ENCODE measurements at places on chromosomes 5 and 9. TPM values are rescaled to one million over a fixed set of nuclear protein-coding genes. Genes with fewer than 3 reads are reported as not detected.

The LECT2 gene
- total RNA-seq: not detected

The CDH10 gene
- total RNA-seq: not detected

GRCh38 chr9:88733651-88734421, 198.9 kb downstream of the NXNL2 start:
- DNase-seq: no peak

DNA sequence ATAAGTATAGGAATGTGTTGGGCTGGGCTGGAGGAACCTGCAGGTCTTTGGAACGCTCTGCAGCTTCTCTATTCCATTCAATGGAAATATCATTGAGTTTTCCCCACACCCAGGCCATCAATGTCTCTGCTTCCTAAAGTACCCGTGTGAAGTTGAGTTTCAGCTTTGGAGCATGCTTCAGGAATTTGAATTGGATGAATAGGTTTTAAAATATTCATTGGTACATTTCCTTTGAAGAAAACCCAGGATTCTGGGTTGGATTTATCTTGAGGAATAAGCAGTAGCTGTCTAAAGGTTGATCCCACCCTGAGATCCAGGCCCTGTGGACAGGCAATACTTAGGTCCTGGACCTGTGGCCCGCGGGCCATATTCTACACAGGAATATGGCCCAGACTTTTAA, 37.3 kb downstream of the INSYN2B start:
- no peak for DNase-seq

- DNase-seq: no peak
These were observed 229.1 kb downstream of the SEMA5A start for GRCh38 chr5:9316733-9317132.

Measured in ureter (tissue), 1 donor.